ENCODE measurements at places on chromosomes 16 and 17.

DNA sequence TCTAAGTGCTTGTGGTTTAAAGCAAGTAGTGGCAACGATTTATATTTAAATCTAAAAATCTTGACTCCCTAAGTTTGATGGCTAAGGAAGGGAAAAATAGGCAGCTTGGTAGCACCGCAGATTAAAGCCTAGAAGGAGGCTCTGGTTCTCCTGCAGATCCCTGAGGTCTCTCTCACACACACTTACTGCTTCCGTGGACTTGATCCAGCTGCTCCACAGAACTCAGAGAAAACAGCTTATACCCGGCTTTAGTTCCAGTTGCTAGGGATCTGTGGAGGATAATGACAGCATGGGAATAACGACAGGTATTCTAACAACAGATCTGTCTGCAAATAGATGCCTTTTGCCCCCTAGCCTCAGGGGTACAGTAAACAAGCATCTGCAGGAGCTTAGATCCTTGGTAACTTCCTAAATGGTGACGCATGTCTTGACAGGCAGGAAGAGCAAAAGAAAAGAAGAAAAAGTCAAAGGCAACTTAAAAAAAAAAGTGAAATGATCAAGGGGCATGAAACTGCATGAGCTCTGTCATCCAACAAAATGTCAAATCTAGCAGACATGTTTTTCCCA, 4.5 kb downstream of the WIPI1 start:
- no peak for DNase-seq

GRCh38 chr16:86814256-86814655, 235.9 kb downstream of the FOXL1 start:
- no peak for DNase-seq

- peak; percentile 66 for DNase-seq
Observed at GRCh38 chr16:66899945-66900710, 18.6 kb downstream of the CDH16 start.

DNA sequence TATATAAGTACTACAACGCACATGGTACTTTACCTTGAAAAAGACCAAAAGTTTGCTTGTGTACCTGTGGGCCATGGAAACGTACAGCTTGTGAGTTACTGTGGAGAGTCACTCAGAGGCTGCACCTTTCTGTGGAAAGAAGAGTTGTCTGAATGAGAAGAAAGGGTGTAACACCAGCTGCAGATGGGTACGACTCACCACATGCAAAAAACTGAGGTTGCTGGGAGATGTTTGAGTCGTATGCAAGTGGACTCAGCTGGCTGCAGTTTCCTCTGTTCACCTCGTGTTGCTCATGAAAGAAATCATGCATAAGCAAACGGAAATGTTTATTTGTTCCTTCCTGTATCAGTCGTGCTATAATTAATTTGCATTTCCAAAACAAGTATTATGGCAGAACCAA, 22.4 kb upstream of the DYNLRB2 start:
- DNase-seq: no peak

DNA sequence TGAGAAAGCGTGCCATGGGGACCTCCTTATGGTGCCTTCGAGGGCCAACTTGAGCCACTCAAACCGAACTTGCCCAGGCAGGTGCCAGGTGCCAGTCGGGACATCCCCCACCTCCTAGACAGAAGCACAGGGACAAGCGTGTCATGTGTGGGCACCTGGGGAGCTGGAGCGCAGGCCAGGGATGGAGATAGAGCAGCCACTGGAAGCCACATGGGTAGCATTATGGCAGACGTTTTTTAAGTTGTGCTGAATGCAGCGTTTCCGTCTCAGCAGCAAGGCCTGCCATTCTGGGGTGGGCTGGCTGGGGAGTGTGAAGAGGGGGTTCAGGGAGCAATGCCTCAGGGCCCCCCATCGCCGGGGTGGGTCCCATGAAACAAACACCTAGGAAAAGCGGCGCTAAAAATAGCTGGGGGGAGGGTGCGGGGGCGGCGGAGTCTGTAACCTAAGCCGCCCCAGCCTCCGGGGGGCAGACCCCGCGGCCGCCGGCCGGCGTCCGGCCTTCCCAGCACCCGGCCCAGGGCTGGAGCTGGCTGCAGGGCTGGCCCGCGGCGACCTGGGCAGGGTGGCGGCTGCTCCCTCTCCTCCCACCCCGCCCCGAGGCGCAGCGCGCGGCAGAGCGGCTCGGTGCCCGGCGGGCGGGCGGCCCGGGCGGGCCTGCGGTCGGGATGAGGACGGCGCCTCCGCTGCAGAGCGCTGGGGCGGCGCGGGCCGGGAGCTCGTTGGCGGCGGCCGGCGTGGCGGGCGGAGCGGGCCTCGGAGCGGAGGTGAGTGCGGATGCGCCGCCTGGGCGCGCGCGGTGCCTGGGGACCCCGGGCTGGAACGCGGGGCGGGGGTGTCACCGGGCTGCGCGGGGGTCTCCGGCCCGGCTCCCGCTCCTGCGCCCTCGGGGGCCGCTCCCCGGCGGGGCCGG, at the start of gene ZNF469:
Gene ZNF469, plus strand, starts transcription at position 469 of the 910 bp plus-strand sequence. CDS start 44,512 bp downstream, outside the sequence.
- DNase-seq: no peak

Measured in HS-27A (cell line).